ENCODE measurements at places on chromosomes 13 and 19.
A peak's percentile ranks its signal among the peaks of the same experiment; 100 is the strongest.

DNA sequence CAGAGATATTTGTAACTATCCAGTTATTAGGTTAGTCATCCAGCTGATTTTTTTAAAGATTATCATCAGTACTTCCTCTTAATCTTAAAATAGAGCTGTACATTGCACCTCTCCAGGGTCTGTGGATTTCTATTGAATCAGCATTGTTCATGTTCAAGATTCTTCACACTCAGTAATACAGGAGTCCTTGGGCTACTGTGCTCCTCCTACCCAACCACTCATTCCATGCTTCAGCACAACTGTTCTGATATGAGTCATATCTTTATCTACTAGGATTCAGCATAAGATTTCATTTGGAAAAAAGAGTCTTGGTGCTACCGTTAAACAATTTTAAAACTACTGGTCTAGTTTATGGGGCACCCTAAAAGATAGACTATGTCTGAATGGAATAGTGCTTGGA lies 357.8 kb downstream of the DCT start:
- DNase-seq, result no peak

DNA sequence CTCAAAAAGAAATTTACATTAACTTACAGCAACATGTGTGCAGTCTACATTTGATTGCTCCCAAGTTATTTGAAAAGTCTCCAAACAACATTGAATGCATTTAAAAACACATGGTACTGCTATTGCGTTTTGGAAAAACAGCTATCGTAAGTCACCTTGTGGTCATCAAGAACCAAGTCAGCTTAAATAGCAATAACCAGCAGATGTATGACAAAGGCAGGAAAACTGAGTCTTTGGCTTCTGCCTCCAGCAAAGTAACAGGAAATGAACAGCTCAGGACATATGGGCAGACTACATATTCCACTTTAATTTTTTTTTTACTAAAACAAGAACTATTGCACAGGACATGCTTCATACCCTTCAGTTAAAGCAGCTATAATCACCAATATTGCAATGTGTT lies 580.6 kb upstream of the SPRY2 start:
- no peak for DNase-seq

- no peak for DNase-seq
Observed at GRCh38 chr19:1748115-1748872, 5.0 kb upstream of the ONECUT3 start.

DNA sequence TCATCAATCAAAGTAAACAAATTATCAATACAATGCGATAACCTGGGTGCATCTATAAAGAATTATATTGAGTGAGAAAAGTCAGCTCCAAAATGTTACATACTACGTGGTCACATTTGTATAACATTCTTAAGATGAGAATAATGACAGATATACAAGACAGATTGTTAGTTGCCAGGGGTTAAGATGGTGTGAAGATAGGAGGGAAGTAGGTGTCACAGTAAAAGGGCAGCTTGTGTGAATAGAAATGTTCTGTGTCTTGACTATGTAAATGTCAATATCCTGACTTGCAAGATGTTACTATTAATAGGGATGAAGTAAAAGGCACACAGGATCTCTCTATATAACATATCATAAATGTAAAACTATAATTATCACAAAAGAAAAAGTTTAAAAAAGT lies 611.2 kb upstream of the SPRY2 start:
- no peak for DNase-seq

DNA sequence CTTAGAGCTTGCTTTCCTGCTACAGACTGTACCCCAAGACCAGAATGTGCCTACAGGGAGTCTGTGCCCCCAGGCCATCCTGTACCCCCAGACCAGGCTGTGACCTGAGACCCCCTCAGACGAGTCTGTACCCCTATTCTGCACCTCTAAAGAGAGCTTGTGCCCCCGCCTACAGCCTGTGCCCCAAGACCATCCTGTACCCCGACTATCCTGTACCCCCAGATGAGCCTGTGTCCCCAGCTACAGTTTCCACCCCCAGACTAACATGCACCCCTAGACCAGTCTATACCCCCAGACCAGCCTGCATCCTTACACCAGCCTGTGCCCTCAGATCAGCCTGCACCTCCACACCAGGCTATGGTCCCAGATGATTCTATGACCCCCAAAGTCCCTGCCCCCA lies 2.0 kb downstream of the CACNG6 start:
- no peak for DNase-seq

DNA sequence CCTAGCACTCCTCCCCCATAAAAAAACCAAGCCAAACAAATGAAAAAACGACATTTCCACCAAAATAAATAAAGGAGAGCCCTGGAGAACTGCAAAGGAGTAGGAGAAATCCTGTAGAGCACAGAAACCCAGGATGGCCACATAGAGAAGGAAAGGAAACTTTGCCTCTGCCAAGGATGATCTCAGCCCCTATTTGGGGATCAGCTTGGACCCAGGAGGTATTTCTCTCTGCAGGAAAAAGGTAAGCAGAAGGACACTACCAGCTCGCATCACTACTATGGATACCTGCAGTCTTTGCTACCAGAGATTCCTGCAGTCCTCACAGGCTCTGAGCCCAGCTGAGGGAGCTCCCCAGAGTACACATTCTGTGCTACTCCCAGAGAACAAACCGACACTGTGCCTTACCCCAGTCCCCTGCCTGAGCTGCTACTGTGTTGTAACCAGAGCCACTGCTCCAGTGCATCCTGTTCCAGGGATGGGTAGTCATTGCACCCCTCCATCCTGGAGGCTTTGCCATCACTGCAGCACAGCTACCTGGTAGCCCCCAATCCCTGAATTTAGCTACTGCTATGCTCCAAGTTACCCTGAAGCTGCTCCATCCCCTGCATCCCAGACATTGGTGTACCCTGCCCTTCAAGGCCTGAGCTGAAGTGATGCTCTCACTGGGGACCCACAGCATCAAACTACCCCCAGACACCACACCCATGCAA lies 41.7 kb downstream of the VWA8 start:
- no peak for DNase-seq

GRCh38 chr13:103349211-103349980 lies 283.2 kb upstream of the SLC10A2 start:
- DNase-seq, result no peak

- no peak for DNase-seq
Observed at GRCh38 chr19:6587998-6588507, 2.9 kb downstream of the CD70 start.

DNA sequence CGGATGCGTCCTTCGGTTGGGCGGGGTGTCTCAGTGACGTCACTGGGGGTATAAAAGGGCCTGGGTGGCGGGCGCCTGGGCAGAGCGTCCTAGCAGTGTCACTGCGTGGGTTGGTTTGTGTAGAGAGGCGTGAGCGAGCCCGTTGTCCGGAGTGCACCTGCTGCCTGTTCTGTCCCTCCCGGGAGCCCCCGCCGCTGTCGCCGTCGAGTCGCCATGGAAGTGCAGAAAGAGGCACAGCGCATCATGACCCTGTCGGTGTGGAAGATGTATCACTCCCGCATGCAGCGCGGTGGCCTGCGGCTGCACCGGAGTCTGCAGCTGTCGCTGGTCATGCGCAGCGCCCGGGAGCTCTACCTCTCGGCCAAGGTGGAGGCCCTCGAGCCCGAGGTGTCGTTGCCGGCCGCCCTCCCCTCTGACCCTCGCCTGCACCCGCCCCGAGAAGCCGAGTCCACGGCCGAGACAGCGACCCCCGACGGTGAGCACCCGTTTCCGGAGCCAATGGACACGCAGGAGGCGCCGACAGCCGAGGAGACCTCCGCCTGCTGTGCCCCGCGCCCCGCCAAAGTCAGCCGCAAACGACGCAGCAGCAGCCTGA lies 2.9 kb downstream of the IER2 start:
- peak; percentile 99 for DNase-seq

DNA sequence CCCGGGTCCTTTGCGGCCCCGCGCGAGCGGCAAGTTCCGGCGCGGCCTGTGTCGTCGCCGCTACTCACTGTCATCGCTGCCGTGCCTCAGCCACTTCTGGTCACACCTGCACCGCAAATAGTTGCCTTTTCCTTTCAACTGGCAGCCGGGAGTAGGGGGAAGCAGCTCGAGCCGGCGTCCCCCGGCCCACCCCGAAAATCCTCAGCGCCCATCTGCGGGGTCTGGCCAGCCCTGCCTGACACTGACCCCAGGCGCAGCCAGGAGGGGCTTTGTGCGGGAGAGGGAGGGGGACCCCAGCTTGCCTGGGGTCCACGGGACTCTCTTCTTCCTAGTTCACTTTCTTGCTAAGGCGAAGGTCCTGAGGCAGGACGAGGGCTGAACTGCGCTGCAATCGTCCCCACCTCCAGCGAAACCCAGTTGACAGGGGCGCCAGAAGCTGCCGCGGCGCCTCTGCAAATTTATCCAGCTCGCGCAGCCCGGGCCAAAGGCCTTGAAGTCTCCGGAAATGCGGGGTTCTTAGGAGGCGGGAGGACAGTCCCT lies 1.7 kb downstream of the PDX1 start:
- peak; percentile 56 for DNase-seq

GRCh38 chr13:48233889-48234488 lies 983 bp downstream of the ITM2B start:
- no peak for DNase-seq

DNA sequence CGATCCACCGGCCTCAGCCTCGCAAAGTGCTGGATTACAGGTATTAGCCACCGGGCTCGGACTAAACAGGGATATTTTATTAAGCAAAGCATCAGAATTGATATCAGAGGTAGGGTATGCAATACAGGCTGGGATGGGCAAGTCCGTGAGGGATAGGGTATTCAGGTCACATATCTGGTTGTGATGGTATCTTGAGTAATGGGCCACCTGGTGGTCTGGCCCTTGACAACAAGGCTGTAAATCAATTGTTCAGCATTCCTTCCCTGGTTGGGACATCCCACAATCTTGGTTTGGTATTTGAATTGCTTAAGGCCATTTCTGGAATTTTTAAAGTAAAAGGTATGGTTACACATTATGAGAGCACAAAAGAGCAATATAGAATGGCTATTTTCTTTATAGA lies 1588.0 kb downstream of the SLITRK1 start:
- DNase-seq, result no peak

DNA sequence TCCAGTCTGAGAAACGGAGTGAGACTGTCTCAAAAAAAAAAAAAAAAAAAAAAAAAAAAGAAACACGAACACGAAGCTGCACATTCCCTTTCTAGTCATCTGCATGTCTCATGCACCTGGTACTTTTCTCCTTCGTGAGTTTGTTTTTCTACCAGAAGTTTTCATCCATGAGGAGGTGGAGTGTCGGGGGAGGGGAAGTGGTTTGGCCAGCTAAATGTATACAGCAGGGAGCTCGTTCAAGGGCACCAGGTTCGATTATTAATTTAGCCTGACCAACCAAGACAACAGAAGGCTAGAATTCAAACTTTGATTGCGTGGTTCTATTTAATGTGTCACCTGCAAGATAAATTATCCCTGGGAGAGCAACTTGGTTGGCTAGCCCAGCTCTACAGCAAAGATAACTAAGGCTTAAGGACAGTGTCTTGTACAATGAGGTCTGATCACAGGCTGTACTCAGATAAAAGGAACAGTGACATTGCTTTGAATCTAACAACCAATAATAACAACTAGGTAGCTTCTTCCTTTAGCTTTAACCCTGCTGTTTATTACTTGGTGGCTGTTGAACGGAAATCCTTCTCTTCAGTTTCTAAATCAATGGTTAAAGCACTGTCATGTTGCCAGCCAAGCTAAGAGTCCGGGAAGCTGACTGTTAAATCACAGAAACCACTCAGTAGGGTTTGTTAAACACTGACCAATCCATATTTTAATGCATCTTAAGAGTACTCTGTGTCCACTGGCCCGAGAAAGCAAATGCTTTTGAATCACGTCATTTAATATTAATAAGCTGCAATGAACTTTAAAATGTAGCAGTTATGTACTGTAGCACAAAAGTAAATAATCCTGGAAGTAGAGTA lies 98.4 kb upstream of the STARD13 start:
- DNase-seq, result no peak

Data from activated CD8-positive, alpha-beta memory T cell treated with anti-CD3 and anti-CD28 coated beads, Interleukin-2, amount 50 U/mL, for 48 hours (primary cell).